ENCODE measurements at places on chromosomes 5 and 9.

GRCh38 chr9:75903785-75904360, 13.4 kb downstream of the PCSK5 start:
- DNase-seq, result no peak

DNA sequence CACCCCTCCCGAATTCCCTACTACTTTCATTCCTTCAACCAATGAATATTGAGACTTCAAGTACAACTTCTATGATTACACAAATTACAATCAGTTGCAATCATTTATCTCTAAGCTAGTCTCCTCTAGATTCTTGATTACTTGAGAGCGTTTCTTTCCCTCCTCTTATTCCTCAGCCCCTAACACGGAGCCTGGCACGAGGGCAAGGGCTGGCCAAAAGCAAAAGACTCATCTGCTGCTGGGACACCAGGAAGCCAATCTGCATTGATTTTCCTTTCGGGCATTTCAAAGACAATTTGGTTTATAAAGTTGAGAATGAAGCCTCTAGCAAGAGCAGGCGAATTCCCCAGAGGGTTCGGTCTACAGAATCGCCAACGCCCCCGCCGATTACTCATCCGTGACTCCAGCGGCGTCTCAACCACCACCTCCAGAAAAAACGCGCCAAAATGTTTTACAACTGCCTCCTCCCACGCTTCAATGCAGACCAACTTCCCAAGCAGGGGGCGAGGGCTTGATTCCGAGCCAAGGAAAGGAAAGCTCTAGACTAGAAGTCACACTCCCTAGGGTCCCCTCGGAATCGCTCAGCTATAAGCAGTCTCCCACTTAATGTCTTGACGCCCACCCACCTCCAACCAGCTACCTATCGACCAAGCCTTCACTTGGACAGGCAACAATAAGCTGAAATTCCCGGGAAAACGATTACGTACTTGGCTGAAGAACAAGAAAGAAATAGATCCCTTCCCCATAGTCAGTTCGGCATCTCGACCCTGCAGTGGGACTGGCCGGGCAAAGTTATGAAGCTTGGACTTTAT, 1.5 kb downstream of the PCSK1 start:
- DNase-seq, result peak; percentile 5

- peak; percentile 18 for DNase-seq
Measured at GRCh38 chr5:175609526-175609925, 48.3 kb upstream of the HRH2 start.

DNA sequence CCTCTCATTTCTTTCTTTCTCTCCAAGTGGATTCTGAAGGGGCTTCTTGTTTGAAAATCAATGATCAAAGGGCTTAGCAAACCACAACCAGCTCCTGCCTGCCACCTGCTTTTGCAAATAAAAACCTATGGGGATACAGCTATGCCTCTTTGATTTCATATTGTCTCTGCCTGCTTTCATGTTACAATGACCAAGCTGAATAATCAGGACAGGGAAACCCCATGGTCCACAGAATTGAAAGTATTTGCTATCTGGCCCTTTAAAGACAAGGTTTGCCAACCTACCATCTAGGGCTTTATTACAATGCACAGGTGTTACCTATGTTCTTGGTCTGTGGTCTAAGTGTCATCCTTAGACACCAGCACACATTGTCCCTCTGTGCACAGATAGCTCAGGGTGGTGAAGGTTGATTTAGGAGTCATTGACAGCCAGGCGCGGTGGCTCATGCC, 28.8 kb upstream of the PLIN2 start:
- DNase-seq, result no peak

- DNase-seq, result no peak
Measured at GRCh38 chr5:81020478-81021167, 60.5 kb downstream of the RASGRF2 start.

DNA sequence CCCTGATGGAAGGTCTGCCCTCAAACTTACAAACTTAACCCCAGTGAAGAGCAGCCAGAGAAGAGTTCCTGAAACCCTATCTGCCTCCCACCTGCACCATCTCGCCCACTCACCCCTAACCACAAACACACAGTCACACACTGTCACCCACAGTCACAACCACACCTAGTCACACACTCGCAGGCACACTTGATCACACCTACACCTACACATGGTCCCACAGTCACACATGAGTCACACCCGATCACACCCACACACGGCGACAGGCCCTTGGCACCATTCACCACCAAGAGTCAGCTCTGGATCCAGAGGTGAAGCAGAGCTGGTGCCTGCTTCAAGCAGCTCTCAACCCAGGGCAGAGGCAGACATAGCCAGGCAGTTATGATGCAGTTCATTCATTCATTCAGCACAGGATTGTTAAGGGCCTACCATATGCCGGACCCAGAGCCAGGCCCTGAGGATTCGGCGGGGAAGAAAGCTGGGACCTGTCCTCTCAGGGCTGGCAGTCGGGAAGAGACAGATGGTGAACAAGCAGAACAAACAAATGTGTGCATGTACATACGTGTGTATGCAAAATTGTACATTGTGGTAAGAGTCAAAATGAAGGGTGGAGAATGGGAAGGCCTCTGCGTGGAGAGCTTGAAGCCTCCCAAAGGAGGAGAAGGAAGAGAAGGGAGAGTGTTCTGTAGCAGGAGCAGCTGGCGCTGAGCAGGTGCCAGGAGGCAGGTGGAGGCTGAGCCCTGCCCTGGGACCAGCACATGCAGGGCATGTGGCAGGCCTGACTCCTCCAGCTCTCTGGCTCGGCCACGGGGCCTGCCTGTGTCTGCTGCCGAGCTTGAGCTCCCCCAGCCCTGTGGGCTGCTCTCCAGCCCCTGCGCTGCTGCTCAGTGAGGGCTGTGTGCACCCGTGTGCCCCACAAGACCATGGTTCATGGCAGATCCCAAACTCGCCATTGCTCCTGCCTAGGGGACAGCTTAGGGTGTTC, 6.4 kb downstream of the TSPAN17 start:
- DNase-seq, result peak; percentile 73

DNA sequence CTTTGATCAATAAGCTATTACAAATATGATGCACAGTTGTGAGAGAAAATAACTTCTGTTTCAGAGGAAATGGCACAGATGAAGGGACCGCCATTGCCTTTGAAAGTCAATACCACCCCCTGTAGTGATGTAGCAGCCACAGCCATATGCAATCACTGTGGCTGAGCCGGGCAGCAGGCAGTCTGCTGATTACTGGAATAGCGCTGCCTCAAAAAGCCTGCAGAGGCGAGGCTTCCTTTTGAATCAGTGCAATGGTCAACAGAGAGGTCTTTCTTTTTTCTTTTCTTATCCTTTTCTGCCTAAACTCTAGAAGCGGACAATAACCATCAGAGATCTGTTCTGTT, 265.1 kb upstream of the TAS2R1 start:
- no peak for DNase-seq

DNA sequence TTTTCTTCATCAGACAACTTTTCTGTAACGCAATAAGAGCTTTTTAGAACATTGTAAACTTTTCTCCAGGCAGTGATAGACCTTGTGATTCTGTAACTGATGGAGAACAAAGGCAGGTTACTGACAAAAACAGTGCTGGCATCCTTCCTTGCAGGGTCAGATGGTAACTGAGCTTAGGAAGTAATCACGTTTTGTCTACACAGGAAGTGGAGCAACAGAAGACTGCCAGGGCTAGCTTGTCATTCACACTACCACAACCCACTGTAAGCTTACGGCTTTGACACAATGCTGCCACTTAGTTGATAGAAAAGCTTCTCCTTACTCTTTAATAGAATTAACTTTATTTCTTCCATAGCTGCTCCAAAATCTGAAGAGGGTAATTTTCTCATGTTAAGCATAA, 46.8 kb downstream of the FBN2 start:
- no peak for DNase-seq

DNA sequence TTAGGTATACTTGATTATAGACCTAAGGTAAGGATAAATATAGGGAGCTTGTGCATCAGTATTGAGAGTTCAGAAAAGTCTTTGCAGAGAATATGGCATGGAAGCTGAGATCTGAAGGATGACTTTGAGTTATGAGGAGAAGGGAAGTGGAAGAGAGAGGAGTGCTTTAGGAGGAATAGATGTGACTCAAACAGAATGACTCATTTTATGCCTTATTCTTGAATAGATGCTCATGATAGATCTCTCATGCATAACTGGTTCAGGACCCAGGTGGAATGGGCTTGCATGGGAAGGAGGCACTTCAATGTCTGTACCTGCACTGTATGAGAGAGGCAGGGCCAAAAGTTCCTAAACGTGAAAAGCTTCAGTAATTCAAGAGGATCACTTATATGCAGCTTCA, 103.3 kb downstream of the CWC27 start:
- DNase-seq, result no peak

GRCh38 chr9:126294331-126295081, 32.1 kb upstream of the MVB12B start:
- no peak for DNase-seq

DNA sequence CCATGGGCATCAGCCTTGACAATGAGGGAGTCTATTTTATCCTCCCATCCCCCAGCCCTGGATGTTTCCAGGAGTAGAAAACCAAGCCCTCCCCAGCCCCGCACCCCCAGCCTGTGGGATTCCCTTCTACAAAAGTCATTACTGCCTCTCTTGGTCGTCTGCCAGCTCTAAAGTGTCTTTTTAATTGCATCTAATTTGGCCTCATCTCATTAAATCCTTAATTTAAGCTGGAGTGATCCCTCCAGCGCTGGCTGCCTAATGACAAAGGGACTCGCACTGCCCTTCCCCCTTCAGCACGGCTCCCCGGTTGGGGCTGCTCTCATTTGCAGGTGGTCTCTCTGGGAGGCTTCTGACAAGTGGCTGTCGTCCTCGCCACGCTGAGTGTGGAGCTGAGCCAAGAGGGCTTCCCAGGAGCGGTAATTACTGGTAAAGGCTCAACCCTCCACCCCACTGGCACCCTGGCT, 107.9 kb upstream of the ALDH1B1 start:
- no peak for DNase-seq
